ENCODE measurements at places on chromosomes 4 and X.

DNA sequence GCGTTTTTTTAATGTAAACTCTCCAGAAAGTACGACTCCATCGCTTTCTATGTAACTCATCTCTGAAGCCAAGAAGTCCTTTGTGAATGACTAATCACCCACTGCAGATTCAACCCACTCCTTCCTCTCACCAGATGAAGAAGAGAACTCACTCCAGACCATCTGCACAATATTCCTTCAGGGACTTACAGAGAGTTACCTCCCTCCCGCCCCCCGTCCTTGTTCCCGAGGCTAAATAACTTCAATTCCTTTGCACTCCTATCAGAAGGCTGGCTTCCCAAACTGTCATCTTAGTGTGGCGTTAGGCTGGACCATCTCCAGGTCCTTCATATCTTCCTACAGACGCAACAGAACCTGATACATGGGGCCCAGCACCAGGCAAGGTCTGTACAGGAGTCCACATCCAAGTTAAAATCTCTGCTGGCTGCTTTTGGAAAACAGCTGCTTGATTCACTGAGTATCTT lies 82.4 kb downstream of the AFAP1 start:
- no peak for DNase-seq

DNA sequence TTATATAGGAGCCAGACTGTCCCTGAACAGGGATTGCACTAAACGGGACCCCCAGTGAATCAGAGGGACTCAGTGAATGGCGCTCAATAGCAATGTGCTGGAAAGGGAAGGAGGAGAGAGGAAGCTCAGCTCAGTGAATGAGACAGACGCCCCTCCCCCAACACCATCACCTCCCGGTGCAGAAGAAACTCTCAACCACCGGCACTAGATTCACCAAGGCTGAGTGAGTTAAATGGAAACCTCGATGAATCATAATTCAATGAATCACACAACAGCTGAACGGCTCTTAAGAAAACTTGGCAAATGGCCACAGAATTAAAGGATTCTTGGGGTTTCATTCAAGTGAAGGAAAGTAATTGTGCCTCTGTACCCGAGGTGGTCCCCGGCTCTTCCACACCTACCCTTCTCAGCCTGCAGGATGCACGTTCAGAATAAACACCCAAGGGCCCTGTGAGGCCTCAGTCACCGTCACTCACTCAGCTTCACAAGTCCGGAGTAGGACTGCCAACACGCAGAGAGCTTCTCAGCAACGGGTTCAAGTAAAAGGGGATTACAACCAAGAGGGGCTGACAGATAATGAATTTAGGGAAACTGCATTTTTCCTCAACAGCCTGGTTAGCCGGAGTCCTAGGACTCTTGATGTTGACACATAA lies 29.3 kb downstream of the CRMP1 start:
- no peak for DNase-seq

- DNase-seq = no peak
These were observed 157.5 kb upstream of the ATP6AP2 start for GRCh38 chrX:40423299-40423698.

- DNase-seq = no peak
These were observed 16.0 kb downstream of the HPSE start for GRCh38 chr4:83318666-83319065.

- no peak for DNase-seq
These were observed 74.4 kb upstream of the DDX3X start for GRCh38 chrX:41259516-41259915.

GRCh38 chrX:30713061-30713525 lies 59.9 kb downstream of the GK start:
- no peak for DNase-seq

GRCh38 chr4:89805297-89805696 lies 31.7 kb downstream of the SNCA start:
- DNase-seq = no peak
